ENCODE measurements at places on chromosomes 7 and 10.

GRCh38 chr10:17683541-17683940, 39.6 kb downstream of the STAM start:
- no peak for DNase-seq

GRCh38 chr10:74445493-74445892, 294.5 kb downstream of the ADK start:
- DNase-seq = no peak

- no peak for DNase-seq
Measured at GRCh38 chr10:131792011-131792651, 108.7 kb upstream of the PPP2R2D start.

DNA sequence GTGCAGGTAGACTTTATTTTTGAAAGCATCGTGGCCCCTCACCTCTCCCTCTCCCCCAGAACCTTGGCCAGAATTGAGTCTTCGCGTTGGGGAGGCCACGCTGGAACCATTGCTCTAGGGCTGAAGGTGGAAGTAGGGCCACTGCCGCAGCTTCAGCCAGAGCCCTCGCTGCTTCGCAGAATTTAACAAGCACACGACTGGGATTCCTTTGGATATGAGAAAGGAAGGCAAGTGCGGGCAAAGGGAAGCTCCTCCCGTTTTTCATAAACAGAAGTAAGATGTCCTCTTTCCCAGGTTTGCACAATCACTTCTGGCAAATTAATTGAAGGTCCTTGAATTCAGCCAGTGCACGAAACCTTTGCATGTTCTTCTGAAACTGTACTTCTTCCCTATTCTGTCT, 168.1 kb downstream of the CCDC3 start:
- no peak for DNase-seq

GRCh38 chr10:53379956-53380355, 607.4 kb upstream of the MBL2 start:
- DNase-seq = no peak

DNA sequence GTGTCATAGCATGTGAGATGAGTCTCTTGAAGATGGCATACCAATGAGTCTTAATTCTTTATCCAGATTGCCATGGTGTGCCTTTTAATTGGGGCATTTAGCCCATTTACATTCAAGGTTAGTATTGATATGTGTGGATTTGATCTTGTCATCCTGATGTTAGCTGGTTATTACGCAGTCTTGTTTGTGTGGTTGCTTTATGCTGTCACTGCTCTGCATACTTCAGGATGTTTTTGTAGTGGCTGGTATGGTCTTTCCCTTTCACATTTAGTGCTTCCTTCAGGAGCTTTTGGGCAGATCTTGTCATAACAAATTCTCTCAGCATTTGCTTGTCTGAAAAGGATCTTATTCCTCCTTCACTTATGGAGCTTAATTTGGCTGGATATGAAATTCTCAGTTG, 16.5 kb downstream of the FAM25A start:
- no peak for DNase-seq

GRCh38 chr10:106866244-106866845, 298.2 kb downstream of the SORCS1 start:
- DNase-seq = no peak

DNA sequence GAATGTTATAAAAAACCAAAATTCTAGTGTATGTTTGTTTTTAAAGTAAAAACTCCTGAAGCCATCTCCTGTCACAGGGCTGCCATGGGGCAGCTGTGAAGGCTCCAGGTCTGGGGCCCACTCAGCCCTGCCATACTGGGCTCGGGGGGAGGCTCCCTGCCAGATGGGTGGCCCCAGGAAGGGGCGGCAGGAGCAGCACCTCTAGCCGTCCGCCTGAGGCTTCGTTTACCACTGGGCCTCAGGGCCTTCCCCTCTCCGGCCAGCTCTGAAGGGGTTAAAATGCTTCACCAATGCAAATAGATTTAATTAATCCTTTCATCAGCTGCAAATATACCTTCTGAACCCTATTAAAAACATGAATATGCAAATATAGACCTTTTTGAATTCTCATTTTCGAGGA, 139.0 kb downstream of the ELFN1 start:
- DNase-seq = peak; percentile 18

DNA sequence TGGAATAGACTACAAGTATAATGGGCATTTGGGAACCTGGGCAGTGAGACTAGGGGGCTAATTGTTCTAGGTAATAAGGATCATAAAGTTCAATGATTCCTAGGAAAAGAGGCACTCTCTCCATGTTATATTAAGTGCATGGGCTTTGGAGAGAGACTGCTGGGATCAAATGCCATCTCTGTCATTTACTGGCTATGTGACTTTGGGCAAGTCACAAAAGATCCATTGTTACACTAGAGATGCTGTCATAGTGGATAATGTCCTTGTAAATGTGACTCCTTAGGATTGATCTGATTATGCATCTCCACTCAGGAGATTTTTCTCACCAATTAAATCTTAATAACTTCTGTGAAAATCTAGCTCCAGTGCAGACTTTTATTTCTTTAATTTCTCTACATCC, 156.3 kb upstream of the CACNA2D1 start:
- no peak for DNase-seq

- no peak for DNase-seq
Measured at GRCh38 chr10:17196045-17196444, 5.4 kb downstream of the TRDMT1 start.

Measured in ureter (tissue), 1 donor.